SJSA1 (cell line): ENCODE measurements at places on chromosomes 12 and 14.

DNA sequence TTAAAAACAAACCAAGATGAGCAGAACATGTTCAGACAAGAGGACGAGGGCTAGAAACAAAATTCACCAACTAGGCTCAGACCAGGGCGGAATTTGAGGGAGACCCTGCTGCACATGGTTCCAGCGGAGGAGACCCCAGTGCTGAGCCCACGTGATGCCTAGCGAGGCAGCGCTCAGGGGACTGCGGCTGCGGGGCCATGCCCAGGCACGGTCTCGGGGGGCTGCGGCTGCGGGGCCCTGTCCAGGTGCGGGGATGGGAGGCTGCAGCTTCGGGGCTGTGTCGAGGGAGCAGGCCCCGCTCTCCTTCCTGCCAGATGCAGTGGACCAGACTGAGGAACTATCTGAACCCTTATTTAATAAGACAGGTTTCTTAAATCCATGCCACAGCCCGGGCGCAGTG, 12.7 kb upstream of the CRIP2 start:
- no peak for DNase-seq

- no peak for DNase-seq
Measured at GRCh38 chr12:101490286-101490920, 15.3 kb downstream of the SPIC start.

- no peak for DNase-seq
Measured at GRCh38 chr12:108720757-108721514, 10.4 kb downstream of the CORO1C start.

DNA sequence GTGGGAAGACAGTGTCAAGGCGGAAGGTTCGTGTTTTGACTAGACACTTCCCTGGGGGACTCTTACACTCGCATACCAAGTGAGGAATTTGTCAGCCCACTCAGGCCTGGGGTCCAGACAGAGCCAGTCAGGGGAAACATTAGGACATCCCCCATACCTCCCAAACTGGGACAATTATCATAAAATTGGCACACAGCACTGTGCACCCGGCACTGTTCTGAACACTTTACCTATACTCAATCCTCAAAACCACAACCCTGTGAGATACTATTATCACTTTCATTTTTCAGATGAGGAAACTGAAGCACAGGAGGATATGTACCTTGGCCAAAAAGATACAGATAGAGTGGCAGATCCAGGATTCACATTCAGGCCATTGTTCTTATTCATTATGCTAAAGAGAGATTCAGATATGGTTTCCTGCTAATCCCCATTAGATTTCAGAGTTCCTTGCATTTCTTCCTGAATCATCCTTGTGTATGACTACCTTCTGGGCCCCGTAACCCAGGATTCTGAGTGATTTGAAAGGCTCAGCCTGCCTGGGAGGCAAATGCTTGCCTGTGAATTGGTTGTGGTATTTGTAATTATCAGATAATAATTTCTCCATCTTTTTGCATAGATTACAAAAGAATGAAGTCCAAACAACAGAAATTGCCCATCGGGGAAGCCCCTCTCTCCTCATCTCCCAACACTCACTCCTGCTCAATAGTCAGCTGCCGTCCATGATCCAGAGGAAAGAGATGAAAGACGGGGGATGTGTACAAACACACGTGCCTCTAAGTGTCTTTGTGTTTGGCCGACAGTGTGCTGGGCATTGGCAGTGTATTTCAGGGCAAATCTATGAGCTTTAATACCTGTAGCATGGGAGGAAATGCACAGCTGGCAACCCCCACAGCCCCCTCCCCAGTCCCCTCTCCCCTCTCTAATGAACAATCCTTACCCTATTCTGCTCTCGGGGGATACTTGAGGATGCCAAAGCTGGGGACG, 4.6 kb downstream of the TAC3 start:
- no peak for DNase-seq

DNA sequence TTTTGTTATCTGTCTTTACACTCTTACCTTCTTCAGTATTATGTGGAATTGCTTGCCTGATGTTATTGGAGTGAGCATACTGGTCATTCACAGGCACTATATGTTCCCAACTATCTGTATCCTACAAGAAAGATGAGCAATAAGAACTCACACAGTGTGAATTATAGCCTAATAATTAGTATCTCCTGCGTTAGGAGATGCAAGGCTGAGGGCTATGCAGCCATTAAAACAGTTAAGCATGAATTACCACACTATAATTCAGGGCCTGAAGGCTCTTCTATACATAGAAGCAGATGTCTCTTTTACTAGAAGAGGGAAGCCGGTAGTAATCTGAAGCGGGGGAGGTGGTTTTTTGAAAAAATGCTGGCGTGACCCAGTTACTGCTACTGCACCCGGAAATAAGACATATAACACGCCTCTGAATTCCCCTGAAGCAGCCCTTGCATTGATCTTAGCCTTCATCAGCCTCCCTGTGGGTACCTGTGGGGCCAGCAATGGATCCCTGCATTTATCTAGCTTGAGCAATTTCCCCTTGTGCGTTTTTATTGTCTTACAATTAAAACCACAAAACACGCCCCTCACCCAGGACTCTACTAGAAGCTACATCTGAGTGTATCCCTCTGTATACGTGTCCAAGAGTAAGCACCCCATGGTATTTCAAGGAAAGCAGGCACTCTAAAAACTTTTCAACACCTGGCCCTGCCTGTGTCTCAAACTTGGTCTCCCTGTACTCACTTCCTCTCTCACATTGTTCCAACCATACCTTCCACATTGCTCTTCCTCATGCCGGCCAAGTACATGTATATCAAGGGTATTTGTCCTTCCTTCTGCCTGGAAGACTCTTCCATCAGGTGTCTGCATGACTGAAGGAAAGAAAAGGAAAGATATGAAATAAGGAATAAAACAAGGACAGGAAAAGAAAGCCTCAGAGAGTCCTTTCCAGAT, 210.9 kb upstream of the ARID2 start:
- no peak for DNase-seq

DNA sequence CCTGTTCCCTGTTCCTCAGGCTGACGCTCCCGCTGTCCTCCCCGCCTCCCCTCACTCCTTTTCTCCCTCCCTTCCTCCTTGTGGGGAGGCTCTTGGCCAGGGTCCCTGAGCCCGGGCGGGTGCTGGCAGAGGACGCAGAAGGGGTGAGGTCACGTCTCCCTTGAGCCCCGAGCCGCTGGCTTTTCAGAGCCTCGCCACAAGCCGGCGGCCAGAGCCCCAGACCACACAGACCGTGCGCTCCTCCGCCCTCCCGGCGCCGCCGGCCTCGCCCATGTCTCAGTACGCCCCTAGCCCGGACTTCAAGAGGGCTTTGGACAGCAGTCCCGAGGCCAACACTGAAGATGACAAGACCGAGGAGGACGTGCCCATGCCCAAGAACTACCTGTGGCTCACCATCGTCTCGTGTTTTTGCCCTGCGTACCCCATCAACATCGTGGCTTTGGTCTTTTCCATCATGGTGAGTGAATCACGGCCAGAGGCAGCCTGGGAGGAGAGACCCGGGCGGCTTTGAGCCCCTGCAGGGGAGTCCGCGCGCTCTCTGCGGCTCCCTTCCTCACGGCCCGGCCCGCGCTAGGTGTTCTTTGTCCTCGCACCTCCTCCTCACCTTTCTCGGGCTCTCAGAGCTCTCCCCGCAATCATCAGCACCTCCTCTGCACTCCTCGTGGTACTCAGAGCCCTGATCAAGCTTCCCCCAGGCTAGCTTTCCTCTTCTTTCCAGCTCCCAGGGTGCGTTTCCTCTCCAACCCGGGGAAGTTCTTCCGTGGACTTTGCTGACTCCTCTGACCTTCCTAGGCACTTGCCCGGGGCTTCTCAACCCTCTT, at the start of gene TMEM233:
TSS of gene TMEM233 (plus strand) at position 197 of the 821 bp plus-strand sequence. CDS start at position 272, 75 bp downstream.
- DNase-seq = no peak

GRCh38 chr14:86826661-86827060, 1166.3 kb downstream of the GALC start:
- DNase-seq = no peak

GRCh38 chr12:571795-572531, 91.3 kb downstream of the NINJ2 start:
- DNase-seq = peak; percentile 86

DNA sequence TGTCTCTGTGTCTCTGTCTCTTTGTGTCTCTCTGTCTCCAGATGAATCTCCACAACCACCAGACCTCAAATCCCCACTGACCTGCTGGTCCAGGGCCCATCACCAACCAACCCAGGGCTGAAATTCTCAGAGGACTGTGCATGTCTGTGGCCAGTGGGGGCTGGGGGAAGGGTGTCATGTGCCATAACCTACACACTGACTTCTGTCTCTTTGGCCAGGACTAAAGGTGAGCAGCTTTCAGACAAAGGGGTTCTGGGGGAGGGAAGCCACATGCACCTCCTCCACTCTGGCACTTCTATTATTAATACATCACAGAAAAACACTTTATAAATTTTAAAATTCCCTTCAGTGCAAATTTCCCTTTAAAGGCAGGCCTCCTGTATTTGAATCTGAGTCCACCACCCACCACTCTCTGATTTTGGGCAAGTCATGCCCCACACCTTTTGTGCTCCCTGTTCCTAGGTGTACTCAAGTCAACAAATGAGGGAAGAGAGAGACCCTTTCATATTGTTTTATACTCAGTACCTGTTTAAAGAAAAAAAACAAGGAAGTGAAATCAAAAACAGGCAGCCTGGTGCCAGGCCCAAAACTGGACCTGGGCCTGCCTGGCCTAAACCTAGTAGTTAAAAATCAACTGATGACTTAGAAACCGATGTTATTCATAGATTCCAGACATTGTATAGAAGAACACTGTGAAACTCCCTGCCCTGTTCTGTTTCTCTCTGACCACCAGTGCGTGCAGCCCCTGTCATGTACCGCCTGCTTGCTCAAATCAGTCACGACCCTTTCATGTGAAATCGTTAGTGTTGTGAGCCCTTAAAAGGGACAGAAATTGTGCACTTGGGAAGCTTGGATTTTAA, 80.2 kb downstream of the TUNAR start:
- DNase-seq = no peak

- DNase-seq = no peak
Measured at GRCh38 chr12:78600541-78600940, 264.0 kb upstream of the SYT1 start.

- DNase-seq = no peak
Measured at GRCh38 chr12:124264089-124264795, 30.7 kb upstream of the RFLNA start.

GRCh38 chr14:95944462-95944861, 67.8 kb downstream of the TUNAR start:
- no peak for DNase-seq

DNA sequence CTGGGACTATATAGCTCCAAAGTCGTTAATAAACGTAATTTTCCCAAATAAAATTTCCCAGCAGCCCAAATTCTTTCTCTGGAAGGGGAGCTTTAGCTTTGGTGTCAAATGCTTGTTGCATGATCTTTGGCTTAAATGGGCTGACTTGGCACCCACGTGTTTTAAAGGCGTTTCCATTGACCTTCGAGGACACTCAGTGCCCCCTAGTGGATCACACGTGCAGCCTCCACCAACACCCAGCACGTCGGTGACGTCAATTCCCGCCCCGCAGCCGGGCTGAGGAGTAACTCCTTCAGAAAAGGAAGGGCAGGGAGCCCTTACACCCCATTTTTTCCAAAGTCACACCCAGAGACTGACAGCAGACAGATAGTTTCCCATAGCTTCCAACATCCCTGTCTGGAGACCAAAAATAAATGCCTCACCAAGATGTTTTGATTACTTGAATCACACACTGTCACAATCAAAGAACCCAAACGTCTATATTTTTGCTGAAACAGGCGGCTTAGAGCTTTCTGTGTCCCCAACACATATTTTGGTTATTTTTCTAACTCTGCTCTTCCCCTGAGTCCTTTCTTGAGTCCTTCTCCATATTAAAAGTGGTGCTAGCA, 707.9 kb downstream of the AACS start:
- DNase-seq = no peak

DNA sequence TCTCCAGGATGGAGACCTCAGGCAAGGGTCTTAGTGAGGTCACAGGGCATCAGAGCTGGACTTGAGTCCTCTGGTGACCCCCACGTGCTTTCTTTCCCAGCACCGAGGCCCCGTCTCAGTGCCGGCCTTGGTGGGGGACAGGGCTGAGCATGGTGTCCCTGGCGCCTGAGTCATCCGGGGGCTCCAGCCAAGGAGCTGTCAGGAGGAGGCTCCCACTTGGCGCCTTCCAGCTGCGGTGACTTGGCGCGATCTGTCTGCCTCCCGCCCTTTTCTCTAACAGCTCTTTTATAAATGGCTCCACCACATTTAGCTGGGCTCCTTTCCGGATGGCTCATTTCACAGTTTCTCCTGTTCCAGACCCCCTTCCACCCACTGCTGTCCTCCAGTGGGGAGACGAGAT, 60.4 kb downstream of the PRMT8 start:
- DNase-seq = no peak

GRCh38 chr14:88143810-88144209, 138.9 kb downstream of the GPR65 start:
- DNase-seq = no peak

- no peak for DNase-seq
Measured at GRCh38 chr12:75856235-75856634, 175.3 kb downstream of the PHLDA1 start.

DNA sequence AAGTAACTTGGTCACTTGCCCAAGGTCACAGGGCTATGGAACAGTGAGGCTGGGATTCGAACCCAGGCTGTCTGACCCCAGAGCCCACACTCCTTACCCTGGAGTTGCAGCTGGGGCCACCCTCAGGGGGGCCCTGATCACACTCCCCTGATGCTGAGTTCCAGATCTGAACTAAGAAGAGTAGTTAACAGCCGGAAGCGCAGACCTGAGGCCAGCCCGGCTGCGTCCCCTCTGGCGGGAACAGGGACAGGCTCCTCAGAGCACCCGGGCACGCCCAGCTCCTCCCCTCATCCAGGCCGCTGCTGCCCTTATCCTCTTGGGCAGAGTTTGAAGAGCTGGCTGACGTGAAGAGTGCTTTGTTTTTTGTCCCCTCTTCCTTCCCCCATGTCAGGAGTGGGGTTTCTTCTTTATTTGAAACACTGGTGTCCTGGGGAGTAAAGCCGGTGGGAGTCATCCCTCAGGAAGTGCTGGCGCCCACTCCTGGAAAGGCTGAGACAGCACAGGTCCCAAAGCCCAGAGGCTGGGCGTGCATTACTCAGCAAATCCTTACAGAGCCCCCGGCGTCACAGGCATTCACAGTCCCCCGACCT, 8.7 kb downstream of the PHB2 start:
- peak; percentile 94 for DNase-seq

DNA sequence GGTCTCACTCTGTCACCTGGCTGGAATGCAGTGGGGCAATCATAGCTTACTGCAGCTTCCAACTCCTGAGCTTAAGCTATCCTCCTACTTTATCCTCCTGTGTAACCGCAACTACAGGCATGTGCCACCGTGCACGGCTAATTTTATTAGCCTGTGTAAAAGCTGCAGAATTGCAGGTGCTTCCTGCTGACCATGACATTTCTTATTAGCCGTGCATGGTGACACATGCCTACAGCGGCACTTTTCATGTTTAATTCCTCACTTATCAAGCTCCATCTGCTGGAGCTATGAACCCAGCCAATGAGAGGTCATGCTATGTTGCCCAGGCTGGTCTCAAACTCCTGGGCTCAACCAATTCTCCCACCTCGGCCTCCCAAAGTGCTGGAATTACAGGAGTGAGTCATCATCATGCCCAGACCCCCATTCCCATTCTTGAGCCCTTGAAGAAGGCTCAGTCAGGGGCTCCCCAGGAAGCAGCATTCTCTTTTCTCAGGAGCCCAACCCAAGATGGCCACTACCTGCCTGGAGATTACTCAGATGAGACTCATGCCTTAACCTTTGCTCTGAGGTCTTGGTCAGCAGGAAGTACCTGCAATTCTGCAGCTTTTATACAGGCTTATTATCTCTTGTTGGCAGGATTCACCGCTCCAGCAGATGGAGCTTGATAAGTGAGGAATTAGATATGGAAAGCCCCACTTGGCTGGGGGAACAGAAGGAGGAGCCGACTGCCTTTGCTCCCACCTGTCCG, 503.2 kb downstream of the MED13L start:
- no peak for DNase-seq
